ENCODE measurements at places on chromosomes 13 and 19.
A peak's percentile ranks its signal among the peaks of the same experiment; 100 is the strongest.

GRCh38 chr13:98819382-98820010 lies 67.0 kb upstream of the SLC15A1 start:
- no peak for DNase-seq

GRCh38 chr19:45884682-45885555 lies 1.0 kb downstream of the IRF2BP1 start:
- peak; percentile 13 for DNase-seq

DNA sequence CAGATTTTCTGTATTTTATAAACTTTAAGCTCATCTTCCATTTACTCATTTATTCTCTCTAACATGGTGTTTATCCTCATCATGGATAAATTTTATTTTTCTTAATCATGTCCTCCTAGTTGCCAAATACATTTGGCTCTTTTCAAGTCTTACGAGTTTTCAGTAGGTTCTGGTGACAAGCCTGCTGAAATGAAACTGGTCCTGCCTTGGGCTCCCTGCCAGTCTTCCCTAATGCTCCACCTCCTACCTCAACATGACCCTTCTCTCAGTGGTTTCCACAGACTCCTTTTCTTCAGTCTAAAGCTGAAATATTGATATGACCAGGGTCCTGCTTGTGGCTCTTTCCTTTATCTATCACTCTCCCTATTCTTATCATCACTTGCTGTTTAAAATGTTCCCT lies 81.2 kb downstream of the TRPC4 start:
- no peak for DNase-seq

- no peak for DNase-seq
These were observed 32.7 kb upstream of the FLT1 start for GRCh38 chr13:28527629-28528028.

Data from NCI-H2171 (cell line).